ENCODE measurements at places on chromosomes 6 and 20. TPM values are rescaled to one million over a fixed set of nuclear protein-coding genes. Genes with fewer than 3 reads are reported as not detected.
A peak's percentile ranks its signal among the peaks of the same experiment; 100 is the strongest.

Gene HDAC2
- 55.3 TPM for total RNA-seq

Gene XKR7
- not detected for total RNA-seq

Gene C6orf132
- 66.0 TPM for total RNA-seq

Gene CRISP3
- total RNA-seq: not detected

Gene SLC9A8
- 11.7 TPM for total RNA-seq

- no peak for DNase-seq
These were observed 5.9 kb upstream of the ASXL1 start for GRCh38 chr20:32352121-32352720.

DNA sequence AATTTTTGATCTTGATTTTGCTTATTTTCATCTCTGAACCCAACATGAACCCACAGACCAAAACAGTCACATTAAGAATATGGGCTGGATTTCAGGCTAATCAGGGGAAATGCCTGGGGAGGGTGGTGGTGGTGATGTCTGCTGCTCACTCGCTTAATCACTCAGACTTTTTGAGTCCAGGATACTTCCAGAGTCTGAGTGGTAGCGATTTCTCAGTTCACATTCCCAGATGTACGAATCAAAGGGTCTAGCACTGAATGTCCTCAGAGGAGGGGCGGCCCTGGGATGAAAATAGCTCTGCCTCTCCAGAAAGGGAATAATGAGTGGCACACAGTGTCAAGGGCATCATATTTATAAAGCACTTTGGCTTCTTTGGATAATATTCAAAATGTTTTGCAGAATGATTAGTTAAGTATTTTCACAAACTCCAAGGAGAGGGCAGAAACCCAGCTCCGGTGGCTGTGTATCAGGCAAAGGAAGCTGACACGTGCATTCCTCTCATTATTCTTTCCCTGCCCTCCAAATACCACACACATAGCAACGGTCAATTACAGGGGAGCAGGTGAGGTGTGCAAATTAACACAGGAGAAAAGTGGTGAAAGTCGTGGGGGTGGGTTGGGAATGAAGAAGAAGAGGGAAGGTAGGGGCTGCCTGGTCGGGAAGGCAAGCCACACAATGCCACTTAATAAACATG lies 345.2 kb upstream of the RSPO3 start:
- no peak for DNase-seq

DNA sequence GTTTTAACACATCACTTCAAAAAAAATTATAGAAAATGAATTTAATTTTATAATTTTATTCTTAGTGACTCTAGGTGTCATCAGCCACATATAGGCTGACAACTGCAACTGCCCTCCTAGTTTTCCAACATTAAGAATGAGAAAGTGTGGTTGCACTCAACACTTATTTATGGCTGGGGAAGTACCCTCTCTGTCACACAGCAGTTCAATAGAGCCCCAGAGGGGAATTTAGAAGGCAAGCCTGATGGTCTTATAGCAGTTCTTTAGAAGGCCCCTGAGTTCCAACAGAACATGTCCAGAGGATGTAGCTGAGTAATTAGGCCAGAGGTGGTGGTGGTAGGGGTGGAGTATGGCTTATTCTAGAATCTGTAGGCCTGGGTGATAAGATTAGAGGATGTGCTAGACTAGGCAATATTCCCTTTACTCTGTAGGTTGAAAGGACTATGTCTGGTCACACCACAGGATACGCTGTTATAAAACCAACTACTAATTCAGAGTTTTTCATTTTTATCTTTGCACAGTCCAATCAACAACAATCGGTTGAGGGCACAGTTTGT lies 226.5 kb upstream of the CITED2 start:
- no peak for DNase-seq

- no peak for DNase-seq
These were observed 31.8 kb downstream of the KCNK5 start for GRCh38 chr6:39197521-39197920.

DNA sequence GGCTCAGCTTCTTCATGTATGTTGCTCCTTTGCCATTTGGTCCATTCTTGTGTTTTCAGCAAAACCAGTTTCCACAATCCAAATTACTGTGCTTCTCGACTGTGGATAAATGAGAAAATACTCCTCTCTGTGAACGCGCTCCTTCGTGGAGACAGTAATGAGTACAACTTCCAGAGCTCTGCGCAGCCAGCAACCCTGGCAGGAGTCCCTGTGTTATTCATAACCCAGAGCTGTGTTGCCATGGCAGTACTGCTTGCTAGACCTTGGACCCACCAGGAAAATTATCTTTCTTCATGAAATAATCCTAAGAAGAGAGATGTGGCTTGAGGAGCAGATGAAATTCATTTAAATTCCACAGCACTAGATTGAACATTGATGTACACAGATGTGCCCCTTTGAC lies 73.7 kb downstream of the SLC22A3 start:
- no peak for DNase-seq

DNA sequence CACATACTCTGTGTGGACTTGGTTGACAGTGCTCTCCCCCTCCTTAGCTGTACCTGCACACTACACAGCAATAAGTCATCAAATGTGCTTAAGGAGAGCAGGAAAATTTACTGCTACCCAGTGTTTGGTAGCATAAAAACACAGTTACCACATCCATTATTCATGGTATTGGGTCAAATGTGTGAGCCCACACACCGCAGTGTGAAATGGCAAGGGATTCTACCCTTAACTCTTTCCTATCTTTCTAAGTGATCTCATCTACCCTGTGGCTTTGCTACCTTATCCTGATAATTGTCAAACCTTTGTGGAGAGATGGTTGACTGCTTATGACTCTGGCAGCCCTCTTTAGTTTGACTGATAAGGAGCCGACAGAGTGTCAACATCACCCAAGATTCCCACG lies 47.6 kb downstream of the STX11 start:
- no peak for DNase-seq

GRCh38 chr6:151452750-151453427 lies 963 bp upstream of the RMND1 start:
- DNase-seq: peak; percentile 55

DNA sequence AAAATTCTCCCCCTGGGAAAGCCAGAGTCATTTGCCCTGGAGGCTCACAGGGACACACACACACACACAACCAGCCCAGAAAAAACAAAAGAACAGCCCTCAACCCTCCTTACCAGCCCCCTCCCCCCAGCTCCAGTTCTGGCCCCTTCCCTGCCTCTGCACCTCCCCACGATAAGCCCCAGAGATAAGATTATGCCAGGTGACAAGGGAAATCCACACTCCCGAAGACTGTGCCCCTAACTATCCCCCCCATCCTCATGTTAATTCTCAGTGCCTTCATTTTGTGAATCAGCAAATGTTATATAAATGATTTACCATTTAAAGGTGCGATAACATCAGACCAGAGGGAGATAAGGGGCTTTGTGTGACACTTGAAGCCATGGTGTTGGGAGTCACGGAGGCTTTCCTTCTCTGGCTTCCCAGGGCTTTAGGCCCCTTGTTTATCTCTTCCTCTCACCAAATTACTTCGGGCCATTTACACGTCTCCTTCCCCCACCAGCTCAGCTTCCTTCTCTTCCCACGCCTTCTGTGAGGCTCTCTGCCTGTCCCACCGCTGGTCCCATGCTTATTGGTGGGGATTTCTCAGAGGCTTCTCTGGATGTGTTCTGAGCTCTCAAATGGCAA lies 12.5 kb upstream of the FOXC1 start:
- DNase-seq: no peak

GRCh38 chr20:32355417-32355841 lies 2.7 kb upstream of the ASXL1 start:
- DNase-seq: no peak

DNA sequence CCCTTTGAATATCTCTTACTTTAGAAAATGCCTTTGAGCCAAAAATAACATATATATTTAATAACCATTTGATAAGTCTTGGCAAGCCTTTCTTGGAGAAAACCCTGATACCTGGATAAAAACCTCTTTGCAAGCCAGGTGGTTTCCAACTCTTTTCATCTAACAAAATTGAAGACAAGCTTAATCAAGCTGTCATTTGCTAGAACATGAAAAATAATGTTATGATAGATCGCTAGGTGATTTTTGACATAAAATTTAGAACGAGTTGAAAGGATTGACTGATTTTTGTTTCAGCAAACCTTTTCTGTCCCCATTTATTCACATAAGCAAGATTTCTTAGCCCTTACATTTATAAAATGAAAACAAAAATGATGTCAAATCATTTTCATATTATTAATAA lies 44.6 kb downstream of the ABRACL start:
- DNase-seq: no peak

GRCh38 chr6:116695401-116695800 lies 14.4 kb downstream of the KPNA5 start:
- no peak for DNase-seq

- no peak for DNase-seq
These were observed 420.1 kb upstream of the BTBD3 start for GRCh38 chr20:11497545-11497944.

DNA sequence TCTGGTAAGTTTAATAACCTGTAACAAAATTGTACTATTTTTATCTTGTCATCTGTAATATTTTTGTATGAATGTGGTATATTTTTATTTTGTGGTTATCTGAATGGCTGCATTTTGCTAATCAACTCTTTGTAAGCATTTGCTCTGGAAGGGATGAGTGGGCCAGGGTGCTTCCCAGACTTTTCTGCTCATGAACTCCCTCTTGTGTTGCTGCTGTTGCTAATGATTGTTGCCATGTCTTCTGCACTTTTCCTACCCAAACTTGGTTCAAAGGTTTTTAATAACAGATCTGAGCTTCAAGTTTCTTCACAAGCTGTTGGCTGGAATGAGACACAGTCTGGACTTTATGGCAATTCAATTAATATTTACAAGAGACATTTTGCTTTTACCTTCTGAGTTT lies 1005.7 kb downstream of the HACE1 start:
- DNase-seq: no peak

DNA sequence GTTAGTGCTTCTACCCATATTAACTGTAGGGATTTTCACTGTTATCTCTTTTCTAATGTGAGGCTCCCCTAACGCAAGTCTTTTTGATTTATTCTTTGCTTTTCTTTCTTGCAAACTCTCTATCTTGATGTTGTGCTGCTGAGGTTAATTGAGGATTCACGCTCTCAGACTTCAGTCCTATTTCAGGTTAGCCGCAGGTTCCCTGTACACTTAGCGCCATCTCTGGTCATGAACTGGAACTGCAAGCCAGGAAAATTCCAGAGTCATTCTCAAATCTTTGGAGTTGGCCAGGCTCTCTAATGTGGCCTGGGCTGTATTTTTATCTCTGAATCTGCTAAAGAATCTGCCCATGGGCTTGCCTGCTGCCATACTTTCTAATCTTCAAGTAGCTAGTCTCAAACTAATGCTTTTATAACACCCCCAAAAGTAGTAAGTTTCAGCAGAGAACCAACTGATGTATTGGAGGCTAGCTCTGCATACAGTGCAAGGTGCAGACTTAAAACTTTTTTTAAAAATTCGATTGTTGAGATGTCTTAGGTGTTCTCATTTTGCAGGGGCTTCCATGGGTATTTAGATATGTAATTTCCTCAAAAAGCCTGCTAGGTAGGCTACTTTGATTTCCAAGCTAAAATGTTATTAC lies 91.1 kb upstream of the OPRM1 start:
- peak; percentile 60 for DNase-seq

- no peak for DNase-seq
These were observed 22.1 kb upstream of the TRDN start for GRCh38 chr6:123658848-123659247.

- peak; percentile 75 for DNase-seq
These were observed 31.7 kb upstream of the UBR2 start for GRCh38 chr6:42532038-42532669.

DNA sequence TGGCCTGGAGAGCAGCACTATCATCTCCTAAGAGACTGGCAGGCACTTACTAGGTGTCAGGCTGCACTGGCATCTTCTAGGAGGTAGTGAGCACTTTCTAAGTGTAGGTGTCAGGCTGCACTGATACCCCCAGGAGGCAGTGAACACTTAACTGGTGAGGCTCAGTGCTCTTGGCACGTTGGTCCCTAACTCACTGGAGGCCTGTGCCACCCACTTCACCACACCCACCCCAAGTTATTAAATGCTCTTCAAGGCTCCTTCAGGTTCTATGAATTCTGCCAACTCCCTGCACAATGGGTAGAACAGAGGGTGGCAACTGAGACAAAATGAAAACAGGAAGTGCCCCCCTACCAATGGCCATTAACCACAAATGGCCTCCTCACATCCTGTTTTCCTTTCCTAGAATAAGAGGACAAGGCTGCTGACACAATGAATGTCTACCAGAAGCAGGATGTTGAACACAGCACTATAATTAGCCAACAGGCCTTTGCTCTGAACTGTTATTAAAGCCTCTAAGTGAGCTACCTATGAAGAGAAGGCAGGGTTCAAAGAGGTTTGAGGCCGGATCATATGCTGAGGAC lies 29.4 kb downstream of the NCOA5 start:
- DNase-seq: no peak

DNA sequence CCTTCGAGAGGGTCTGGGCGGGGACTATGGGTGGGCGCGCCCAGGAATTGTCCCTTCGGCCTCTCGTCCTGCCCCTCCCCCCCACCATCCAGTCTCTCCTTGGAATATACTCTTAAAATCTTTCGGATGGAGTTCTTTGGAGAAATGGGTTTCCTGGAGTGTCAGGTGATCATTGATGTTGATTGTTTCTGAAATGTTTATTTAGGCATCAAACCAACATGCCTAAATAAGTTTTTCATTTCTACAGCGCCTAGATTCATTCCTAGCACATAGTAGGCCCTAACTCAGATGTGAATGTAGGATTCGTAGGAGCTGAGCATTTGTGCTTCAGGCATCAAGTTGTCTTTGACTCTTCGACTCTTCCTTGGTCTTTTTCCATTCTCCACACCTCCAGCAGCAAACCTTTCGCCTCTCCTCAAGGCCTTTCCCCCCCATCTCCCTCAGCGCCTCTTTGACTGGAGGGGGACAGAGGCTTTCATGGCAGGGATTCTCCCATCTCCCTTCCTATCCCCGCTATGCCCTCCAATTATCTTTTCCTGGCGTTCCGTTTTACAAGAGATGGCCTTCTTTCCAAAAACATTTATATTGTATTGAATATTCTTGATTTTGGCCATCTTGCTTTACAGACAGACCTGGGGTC lies 610 bp downstream of the CASP8AP2 start:
- DNase-seq: no peak

Data from PC-3 (cell line).